ENCODE measurements at places on chromosomes 11 and 22.

- no peak for DNase-seq
Observed at GRCh38 chr11:61034704-61035525, 63.4 kb downstream of the CD6 start.

- no peak for DNase-seq
Observed at GRCh38 chr11:102664001-102664752, 39.0 kb upstream of the MMP20 start.

- DNase-seq, result peak; percentile 44
Observed at GRCh38 chr11:44529895-44530412, 35.5 kb upstream of the CD82 start.

- DNase-seq, result peak; percentile 31
Observed at GRCh38 chr11:2149864-2150847, 10.9 kb downstream of the INS start.

DNA sequence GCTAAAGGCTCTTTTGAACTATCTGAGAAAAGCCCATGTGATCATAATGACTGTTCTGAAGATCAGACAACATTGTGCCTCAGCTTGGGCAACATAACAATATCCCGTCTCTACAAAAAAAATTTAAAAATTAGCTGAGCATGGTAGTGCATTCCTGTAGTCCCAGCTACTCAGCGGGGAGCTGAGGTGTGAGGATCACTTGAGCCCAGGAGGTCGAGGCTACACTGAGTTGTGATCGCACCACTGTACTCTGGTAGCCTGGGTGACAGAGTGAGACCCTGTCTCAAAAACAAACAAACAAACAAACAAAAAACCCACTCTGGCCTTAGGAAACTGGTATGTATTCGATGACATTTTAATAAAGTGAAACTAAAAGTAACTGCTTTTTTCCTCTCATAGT is 1526.8 kb upstream of the TENM4 start:
- no peak for DNase-seq

DNA sequence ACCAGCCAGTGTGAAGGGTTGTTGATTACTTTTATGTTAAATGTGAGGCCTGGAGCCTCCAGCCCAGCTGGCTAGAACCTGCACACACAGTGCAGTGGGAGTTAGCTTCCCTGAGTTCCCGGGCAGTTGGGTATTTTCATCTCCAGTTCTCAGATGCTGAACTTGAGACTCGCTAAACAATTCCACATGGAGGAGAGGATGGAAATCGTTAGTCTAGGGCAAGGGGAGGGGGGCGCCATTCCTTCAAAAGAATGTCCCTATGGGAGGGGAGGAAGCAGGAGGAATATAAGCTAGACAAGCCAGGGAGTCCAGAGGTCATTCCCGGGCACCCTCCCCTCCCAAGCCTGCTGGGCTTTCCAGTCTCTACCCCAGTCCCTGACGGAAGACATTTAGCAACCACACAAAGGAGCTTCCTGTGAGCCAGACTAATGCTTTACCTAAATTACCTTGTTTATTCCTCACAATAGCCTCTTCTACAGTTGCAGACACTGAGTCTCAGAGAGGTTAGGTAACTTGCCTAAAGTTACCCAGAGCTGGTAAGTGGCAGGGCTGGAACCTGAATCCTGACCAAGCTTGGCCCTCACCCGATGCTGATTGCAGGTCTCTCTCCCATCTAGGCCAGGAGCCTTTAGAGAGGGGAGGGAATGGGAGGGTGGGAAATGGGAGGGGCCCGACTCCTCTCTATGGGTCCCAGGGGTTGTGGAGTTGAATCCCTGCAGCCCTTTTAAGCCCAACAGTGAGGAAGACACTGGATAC is 1.9 kb upstream of the TSKU start:
- no peak for DNase-seq

DNA sequence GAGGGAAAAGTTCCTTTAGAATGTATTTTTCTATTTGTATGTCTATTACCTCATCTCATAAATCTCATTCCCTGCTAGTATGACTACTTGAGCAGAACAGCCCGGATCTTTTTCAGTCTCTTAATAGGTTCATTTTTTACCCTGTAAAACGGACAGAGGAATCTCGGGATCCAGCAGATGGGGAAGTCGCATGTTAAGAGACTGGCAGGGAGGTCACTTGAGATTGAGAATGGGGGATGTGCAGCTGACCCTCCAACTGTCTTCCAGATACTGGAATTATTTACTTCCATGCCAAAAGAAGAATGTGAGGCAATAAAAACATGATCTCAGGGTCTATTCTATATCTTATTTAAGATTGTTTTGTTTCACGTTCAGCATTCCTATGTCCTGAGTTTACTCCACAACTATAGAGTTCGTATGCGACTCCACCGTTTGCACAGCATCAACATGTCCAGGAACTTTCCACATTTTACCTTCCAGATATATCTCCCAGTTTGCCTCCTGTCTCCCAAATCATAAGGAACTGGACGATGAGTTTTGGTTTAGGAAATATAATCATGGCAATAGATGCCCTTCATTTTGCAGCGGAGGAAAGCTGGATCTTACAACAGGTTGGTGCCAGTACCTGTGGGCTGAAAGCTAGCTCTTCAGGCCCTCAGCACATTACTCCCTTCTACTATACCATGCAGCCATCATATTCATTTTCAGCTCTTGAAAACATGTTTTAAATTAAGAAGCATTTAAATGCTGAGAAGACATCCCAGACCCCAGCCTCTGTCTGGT is 181.5 kb downstream of the MAML2 start:
- DNase-seq, result no peak

- peak; percentile 48 for DNase-seq
Observed at GRCh38 chr11:118415739-118416068, 14.3 kb downstream of the ATP5MG start.

DNA sequence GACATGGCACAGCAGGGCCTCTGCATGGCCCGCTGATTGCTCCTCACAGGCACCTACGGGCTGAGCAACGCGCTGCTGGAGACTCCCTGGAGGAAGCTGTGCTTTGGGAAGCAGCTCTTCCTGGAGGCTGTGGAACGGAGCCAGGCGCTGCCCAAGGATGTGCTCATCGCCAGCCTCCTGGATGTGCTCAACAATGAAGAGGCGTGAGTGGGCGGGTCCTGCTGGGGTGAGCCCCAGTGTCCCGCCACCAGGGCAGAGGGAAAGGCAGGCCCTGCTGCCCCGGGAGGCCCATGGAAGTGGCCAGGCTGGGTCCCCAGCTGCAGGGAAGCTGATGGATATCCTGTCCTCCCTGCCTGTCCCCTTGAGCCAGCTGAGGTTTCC is 18.6 kb upstream of the DGCR8 start:
- DNase-seq, result no peak

- no peak for DNase-seq
Observed at GRCh38 chr22:48142388-48142787, 1379.9 kb downstream of the TBC1D22A start.

GRCh38 chr22:45434981-45435380 is 21.5 kb downstream of the RIBC2 start:
- peak; percentile 41 for DNase-seq

DNA sequence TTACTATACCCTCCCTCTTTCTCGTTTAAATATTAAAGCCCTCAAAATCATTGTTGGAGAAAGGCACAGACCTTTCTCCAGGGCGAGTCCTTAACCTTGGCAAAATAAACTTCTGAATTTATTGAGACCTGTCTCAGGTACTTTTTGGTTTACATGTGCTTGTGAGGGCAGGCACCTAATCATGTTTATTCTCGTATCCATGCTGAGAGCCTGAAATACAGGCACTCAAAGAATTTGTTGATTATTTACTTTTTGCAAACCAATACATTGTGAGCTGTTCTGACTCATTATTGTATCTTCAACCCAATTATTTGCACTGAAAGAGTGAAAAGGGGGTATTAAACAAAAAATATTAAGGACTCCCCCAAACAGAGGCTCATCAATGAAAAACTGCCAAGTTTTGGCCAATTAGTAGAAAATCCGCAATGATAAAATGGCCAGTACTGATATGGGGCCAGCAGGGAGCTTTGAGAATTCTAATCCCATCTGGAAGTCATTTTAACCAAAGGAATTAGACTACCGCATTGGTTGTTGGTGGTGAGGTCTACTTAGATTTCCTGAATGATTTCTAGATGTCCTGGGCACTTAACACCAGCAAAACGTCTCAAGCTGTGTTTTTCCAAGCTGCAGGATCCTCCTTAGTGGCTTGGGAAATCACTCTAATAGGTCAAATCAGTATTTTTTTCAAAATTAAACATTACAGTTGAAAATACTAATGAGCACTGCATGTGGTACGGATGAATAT is 157.3 kb downstream of the SWAP70 start:
- DNase-seq, result no peak

- no peak for DNase-seq
Observed at GRCh38 chr11:2107521-2107920, 31.7 kb downstream of the IGF2 start.

DNA sequence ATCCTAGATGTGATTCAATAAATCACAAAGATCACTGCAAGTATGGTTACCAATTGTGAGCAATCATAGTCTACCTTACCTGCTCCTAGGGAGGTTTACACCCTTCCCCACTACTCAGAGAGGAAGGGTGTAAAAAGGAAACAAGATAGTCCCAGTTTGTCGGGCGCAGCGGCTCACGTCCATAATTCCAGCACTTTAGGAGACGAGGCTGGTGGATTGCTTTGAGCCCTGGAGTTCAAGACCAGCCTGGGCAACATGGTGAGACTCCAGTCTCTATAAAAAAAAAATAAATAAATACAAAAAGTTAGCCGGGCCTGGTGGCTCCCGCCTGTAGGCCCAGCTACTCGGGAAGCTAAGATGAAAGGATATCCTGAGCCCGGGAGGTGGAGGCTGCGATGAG is 962 bp upstream of the AMBRA1 start:
- no peak for DNase-seq

DNA sequence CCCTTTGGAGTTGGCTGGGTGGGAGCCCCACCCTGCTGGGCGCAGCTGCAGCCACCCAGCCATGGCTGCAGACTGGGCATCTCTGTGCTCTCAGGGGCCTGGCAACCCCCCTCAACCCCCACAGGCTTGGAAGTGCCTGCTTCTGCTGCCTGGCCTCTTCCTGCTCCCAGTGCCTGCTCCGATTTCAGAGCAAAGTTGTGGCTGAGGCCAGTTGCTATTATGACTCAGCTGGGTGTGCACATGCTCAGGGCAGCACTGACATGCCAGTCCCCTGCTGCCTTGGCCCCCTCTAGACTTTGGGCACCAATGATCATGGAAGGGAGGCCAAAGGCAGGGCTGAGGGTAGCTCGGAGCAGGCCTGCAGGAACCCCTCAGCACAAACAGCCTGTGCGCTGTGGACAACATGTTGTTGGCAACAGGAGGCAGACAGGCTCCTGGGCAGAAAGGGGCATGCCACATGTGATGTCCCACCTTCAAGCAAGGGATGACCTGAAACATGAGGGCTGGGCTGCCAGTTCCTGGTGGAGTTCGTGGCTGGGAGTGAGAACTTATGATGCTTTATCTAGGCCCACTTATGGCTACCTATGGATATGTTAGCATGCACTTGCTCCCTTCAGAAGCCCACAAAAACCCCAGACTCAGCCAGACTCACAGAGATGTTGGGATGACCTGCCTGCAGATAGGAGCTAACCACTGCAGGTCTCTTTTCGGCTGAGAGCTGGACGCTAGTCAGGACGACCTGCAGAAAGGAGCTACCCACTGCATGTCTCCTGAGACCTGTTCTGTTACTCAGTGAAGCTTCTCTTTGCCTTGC is 96.4 kb upstream of the AMOTL1 start:
- no peak for DNase-seq

Data from inflammatory macrophage treated with lipopolysaccharide for 1 hour (primary cell).